ENCODE measurements at places on chromosomes 13 and 19. TPM values are rescaled to one million over a fixed set of nuclear protein-coding genes. Genes with fewer than 3 reads are reported as not detected.

- H3K27ac ChIP-seq, result no peak overlapping the region
- H3K4me3 ChIP-seq, result no peak overlapping the region
- no peaks in the 10 kb centered on the region for H3K4me1 ChIP-seq
- no peaks in the 10 kb centered on the region for H3K27me3 ChIP-seq
- DNase-seq, result no peak
Measured at GRCh38 chr13:99724633-99725517, 223.6 kb downstream of the TM9SF2 start.

GRCh38 chr19:38805180-38805579 is 7.6 kb downstream of the LGALS4 start:
- H3K36me3 ChIP-seq, result no peaks in the 10 kb centered on the region
- no peaks in the 10 kb centered on the region for H3K27me3 ChIP-seq
- DNase-seq, result no peak

DNA sequence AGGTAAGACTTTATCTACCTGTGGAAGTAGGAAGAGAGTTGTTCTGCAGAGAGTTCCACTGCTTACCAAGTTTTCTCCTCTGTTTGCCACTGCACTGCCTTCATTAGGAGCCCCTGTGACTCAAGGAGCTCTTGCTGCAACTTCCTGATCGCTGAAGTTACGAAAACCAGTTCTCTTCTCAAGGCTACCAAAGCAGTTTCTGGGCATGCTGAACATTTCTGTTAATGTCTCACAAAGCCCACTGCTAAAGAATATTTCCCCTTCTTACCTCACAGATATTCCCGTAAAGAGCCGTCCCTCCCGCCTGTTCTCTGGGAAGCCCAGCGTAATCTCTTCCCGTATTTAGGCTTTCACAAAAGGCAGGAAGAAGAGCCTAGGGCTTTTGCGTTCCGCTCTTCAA is 82.6 kb upstream of the OXGR1 start:
- H3K4me3 ChIP-seq, result no peak overlapping the region
- no peak overlapping the region for H3K27ac ChIP-seq
- H3K36me3 ChIP-seq, result no peaks in the 10 kb centered on the region
- no peaks in the 10 kb centered on the region for H3K4me1 ChIP-seq
- DNase-seq, result no peak

- H3K27ac ChIP-seq, result no peak overlapping the region
- H3K27me3 ChIP-seq, result no peaks in the 10 kb centered on the region
- H3K4me3 ChIP-seq, result no peak overlapping the region
- no peaks in the 10 kb centered on the region for H3K36me3 ChIP-seq
- H3K4me1 ChIP-seq, result no peaks in the 10 kb centered on the region
Measured at GRCh38 chr13:53778937-53779336, 750.3 kb downstream of the OLFM4 start.

DNA sequence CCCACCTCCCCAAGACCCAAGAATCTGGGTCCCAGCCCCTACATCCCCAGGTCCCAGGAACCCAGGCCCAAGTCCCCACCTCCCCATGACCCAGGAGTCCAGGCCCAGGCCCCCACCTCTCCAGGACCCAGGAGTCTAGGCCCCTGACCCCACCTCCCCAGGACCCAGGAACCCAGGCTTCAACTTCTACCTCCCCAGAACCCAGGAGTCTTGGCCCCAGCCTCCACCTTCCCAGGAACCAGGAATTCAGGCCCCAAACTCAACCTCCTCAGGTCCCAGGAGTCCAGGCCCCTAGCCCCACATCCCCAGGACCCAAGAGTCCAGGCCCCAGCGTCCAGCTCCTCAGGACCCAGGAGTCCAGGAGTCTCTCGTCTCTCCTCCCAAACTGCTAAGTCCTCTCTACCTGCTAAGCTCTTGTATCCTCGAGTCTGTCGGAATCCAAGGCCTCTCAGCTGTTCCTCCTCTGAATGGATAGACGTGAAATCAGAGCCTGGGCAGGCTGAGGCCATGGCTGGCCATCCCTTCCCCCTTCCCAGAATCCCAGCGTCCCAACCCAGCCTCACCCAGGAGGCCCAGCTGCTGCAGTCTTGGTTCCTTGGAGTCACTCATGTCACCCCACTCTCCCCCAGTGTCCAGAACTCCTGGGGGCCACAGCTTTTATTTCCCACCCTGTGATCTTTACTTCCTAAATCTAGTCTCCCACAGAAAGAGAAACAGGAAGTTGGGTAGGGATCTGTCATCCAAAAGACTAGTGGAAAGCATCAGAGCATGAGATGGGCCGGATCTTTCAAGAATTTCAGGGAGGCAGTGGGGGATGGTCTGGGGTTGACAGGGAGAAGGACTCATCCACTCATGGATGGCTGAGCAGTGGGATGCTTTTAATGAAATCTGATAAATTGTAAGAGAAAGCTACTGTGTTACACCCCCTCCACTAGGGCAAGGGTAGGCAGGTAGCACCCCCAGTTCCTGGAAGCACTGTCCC is at the start of gene CD209:
Gene CD209 (minus strand): TSS at position 632 of the 982 bp plus-strand sequence. CDS start 23 bp downstream, at position 609.
- no peak for DNase-seq
- H3K27me3 ChIP-seq, result peaks cover 3% of the 10 kb centered on the region
- H3K4me3 ChIP-seq, result no peak within 1 kb of the TSS
- H3K36me3 ChIP-seq, result no peaks in the 10 kb centered on the region

DNA sequence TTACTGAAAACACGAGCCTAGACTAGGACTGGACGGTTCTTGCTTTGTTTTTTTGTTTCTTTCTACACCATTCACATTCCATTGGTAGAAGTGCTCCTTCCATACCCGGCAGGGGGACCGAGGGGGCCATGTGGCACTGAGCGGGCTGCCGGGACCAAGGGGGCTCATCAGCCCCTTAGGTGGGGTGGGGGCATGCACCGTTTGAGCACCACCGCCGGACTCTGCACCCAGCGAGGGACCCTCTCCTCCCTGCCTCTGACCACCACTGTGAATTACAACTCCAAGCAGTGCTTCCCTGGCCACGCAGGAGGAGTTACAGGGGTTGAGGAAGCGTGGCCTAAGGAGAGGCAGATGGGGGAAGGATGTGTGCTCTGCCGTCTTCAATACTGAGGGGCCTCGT is 15.0 kb upstream of the CFAP97D2 start:
- no peaks in the 10 kb centered on the region for H3K36me3 ChIP-seq
- no peak overlapping the region for H3K27ac ChIP-seq
- H3K4me3 ChIP-seq, result no peak overlapping the region
- DNase-seq, result no peak
- H3K4me1 ChIP-seq, result peaks cover 87% of the 10 kb centered on the region

GRCh38 chr13:38954844-38955243 is 35.8 kb downstream of the STOML3 start:
- H3K4me1 ChIP-seq, result no peaks in the 10 kb centered on the region
- H3K4me3 ChIP-seq, result no peak overlapping the region
- no peak overlapping the region for H3K27ac ChIP-seq
- no peak for DNase-seq
- H3K36me3 ChIP-seq, result no peaks in the 10 kb centered on the region

GRCh38 chr13:40963927-40964326 is 55.2 kb downstream of the ELF1 start:
- no peak overlapping the region for H3K4me3 ChIP-seq
- H3K27me3 ChIP-seq, result no peaks in the 10 kb centered on the region
- H3K27ac ChIP-seq, result no peak overlapping the region
- no peak for DNase-seq
- H3K4me1 ChIP-seq, result peaks cover 86% of the 10 kb centered on the region
- no peaks in the 10 kb centered on the region for H3K36me3 ChIP-seq

DNA sequence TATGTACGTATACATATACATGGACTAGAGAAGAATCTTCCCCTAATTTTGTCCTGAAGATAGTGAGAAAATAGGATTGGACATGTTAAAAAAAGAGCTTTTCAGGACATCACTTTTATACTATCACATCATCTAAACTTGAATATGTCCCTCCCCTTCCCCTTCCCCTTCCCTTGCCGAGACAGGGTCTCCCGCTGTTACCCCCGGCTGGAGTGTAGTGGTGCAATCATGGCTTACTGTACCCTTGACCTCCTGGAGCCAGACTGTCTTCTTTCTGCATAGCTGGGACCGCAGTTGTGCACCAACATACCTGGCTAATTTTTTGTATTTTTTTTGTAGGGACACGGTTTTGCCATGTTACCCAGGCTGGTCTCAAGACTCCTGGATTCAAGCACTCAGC is 6.6 kb downstream of the HNRNPM start:
- H3K27ac ChIP-seq, result no peak overlapping the region
- H3K4me1 ChIP-seq, result peaks cover 78% of the 10 kb centered on the region
- H3K36me3 ChIP-seq, result peaks cover 35% of the 10 kb centered on the region
- no peak for DNase-seq
- no peaks in the 10 kb centered on the region for H3K27me3 ChIP-seq

- H3K36me3 ChIP-seq, result no peaks in the 10 kb centered on the region
- H3K27me3 ChIP-seq, result no peaks in the 10 kb centered on the region
- DNase-seq, result peak; percentile 9
- H3K27ac ChIP-seq, result no peak overlapping the region
Measured at GRCh38 chr13:40026174-40026585, 370.7 kb downstream of the COG6 start.

DNA sequence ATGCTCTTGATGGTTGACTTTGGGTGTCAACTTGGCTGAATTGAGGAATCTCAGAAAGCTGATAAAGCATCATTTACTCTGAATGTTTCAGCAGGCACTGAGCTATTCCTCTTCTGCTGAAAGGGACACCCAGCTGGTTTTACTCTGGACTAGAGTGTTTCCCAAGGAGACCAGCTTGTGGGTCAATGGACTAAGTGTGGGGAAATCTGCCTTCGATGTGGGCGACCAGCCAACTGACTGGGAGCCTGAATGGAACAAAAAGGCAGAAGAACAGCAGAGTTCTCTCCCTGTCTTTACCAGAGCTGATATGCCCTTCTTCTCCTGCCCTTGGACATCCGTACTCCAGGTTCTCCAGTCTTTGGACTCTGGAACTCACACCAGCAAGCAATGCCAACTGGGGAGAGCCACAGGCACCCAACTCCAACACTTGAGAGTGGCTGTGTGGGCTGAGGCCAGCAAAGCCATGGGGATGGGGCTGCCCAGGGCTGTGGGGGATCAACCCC is 32.2 kb downstream of the MRPL57 start:
- DNase-seq, result no peak
- no peak overlapping the region for H3K4me3 ChIP-seq
- no peak overlapping the region for H3K27ac ChIP-seq
- no peaks in the 10 kb centered on the region for H3K4me1 ChIP-seq
- no peaks in the 10 kb centered on the region for H3K36me3 ChIP-seq

DNA sequence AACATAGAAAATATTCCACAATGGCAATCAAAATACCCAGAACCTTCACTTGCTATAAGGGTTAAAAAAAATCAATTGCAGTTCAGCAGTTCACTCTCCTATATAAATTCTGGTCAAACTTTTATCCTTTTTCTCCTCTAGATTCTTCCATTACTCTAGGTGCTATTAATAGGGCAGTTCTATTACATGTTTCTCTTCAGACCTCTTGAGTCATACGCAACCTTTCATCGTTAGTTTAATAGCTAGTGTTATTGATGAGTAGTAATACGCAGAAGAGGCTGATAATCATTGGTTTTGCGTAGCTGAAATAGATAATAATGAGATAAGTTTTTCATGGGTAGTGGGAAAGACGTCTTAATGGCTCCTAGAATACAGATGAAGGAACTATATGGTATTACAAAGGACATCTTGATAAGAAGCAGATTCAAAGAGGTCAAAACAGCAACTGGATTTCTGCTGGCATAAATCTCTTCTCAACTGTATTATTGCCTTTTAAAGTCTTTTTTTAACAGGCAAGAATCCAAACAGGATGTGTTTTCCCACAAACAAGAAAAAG is 118.3 kb upstream of the STARD13 start:
- no peaks in the 10 kb centered on the region for H3K4me1 ChIP-seq
- no peak overlapping the region for H3K4me3 ChIP-seq
- no peak for DNase-seq
- no peaks in the 10 kb centered on the region for H3K36me3 ChIP-seq
- no peak overlapping the region for H3K27ac ChIP-seq

- H3K4me3 ChIP-seq, result no peak overlapping the region
- no peaks in the 10 kb centered on the region for H3K27me3 ChIP-seq
- no peaks in the 10 kb centered on the region for H3K4me1 ChIP-seq
- no peak for DNase-seq
- no peak overlapping the region for H3K27ac ChIP-seq
Measured at GRCh38 chr13:35256459-35257148, 219.9 kb downstream of the MAB21L1 start.

- H3K27me3 ChIP-seq, result no peaks in the 10 kb centered on the region
- H3K36me3 ChIP-seq, result no peaks in the 10 kb centered on the region
- no peaks in the 10 kb centered on the region for H3K4me1 ChIP-seq
Measured at GRCh38 chr13:41597348-41598041, 140.1 kb downstream of the RGCC start.

- no peak for DNase-seq
- H3K4me3 ChIP-seq, result no peak overlapping the region
Measured at GRCh38 chr19:1665565-1666047, 13.2 kb upstream of the TCF3 start.

GRCh38 chr19:56806639-56807038 is 33.9 kb downstream of the PEG3 start:
- DNase-seq, result no peak
- no peaks in the 10 kb centered on the region for H3K4me1 ChIP-seq
- no peaks in the 10 kb centered on the region for H3K36me3 ChIP-seq
- H3K27me3 ChIP-seq, result no peaks in the 10 kb centered on the region
- H3K27ac ChIP-seq, result no peak overlapping the region

DNA sequence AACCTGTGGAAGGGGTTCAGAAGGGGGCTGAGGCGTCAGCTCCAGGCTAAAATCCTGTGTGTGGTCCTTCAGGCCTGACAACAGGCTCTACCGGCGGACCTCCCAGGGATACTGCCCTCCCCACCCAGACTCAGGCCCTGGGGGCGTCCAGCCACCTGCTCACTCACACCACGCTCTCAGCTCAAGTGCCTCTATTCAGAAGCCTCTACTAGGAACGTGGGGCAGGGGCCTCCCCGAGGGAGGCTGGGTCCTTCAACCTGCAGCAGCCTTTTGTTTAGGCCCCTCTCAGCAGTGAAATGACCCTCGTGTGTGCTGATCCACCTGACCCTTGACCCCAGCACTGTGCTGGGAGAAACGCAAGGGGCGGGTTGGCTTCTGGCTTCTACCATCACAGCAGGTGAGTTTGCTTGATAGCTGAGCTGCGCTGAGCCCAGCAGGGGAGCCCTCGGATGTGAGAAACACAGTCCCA is 10.6 kb downstream of the PLPP2 start:
- H3K27ac ChIP-seq, result no peak overlapping the region
- no peaks in the 10 kb centered on the region for H3K36me3 ChIP-seq
- DNase-seq, result no peak
- no peaks in the 10 kb centered on the region for H3K4me1 ChIP-seq

The TUBGCP3 gene
- total RNA-seq, result 47.0 TPM

The SERTM1 gene
- not detected for total RNA-seq

The ICAM4 gene
- total RNA-seq, result 0.33 TPM

The ZNF543 gene
- 9.0 TPM for total RNA-seq

The DNAJC15 gene
- 13.6 TPM for total RNA-seq

The ZNF708 gene
- 13.3 TPM for total RNA-seq

The KASH5 gene
- total RNA-seq, result 0.31 TPM

The HDGFL2 gene
- total RNA-seq, result 45.4 TPM
